GM23248 (cell line): ENCODE measurements at places on chromosomes 1 and 21. TPM values are rescaled to one million over a fixed set of nuclear protein-coding genes. Genes with fewer than 3 reads are reported as not detected.

DNA sequence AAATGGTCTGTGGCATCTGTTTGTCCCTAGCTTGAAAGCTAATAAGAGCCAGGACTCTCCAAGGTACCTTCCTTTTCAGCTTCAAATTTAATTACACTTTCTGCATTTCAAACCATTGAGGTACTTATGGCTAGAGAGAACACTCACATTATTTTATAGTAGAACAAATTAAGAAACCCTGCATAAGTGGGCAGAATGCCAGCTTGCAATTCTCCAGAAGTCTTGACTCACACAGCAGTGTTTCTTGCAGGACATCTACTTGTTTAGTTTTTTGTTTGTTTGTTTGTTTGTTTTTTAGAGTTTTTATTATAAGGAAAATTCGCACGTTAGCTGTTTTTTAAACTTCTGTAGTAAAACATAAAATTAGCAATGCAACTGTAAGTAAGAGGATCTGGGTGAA, 397.2 kb downstream of the NEGR1 start:
- no peak overlapping the region for H3K4me3 ChIP-seq
- no peak overlapping the region for H3K27ac ChIP-seq
- no peaks in the 10 kb centered on the region for H3K27me3 ChIP-seq
- DNase-seq = peak; percentile 5
- H3K4me1 ChIP-seq = no peaks in the 10 kb centered on the region

GRCh38 chr21:24976238-24976637, 631.0 kb downstream of the MRPL39 start:
- H3K4me1 ChIP-seq = no peaks in the 10 kb centered on the region
- no peak overlapping the region for H3K27ac ChIP-seq
- H3K36me3 ChIP-seq = no peaks in the 10 kb centered on the region
- no peak for DNase-seq

DNA sequence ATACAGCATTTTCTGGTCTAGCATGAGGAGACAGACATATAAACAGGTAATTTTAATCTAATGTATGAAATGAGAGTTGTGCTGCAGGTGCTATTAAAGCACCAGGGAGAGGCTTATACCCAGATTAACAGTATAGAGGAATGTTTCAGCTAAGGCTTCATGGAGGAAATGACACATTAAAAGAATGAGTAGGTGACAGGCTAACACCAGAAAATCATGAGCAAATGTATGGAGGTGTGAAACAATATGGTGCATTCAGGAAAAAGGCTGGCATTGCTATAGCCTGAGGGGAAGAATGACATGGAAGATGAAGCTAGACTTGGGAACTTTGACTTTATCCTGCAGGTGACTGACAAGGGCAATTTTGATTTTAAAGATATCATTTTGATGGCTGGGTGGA, 7.0 kb downstream of the ARPC5 start:
- peaks cover 52% of the 10 kb centered on the region for H3K36me3 ChIP-seq
- no peak overlapping the region for H3K27ac ChIP-seq
- DNase-seq = no peak
- H3K27me3 ChIP-seq = no peaks in the 10 kb centered on the region
- peaks cover 58% of the 10 kb centered on the region for H3K4me1 ChIP-seq

DNA sequence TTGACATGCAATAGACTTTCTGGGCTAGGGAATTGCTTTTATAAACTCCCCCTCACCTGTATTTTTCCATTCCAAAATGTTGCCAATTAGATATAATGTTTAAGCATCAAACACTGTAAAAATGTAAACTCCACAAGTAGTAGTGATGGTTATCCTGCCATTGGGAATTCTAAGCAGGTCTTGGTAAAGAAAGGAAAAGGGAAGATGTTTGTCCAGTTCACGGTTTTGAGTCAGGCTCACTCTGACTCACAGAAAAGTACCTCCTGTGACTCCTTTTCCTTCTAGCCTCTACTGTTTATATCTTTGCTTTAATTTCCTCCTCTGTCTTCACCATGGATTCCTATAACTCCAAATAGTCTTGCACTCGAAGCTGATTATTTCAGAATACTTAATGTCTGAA, 19.0 kb upstream of the PTPN14 start:
- peak overlapping the region; percentile 68 for H3K27ac ChIP-seq
- peak overlapping the region; percentile 16 for H3K4me3 ChIP-seq
- H3K36me3 ChIP-seq = no peaks in the 10 kb centered on the region
- peaks cover 70% of the 10 kb centered on the region for H3K4me1 ChIP-seq
- peak; percentile 82 for DNase-seq

DNA sequence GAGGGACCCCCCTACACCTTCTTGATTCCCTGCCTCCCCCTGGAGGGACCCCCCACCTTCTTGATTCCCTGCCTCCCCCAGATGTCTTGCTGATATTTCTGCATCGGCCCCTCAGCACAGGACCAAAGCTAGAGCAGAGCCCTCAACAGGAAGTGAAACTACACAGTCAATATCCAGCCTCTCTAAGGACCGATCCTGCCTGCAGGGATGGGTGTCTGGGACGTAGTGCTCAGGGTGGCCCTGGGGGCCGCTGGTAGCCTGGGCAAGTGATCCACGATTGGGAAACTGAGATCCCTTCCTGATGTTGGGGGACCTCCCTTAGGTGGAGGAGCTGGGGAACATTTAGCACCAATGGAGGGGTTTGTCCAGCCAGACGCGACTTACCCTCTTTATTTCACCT, 3.9 kb upstream of the LEFTY2 start:
- H3K36me3 ChIP-seq = no peaks in the 10 kb centered on the region
- H3K4me3 ChIP-seq = no peak overlapping the region
- 0 out of 2 replicates have a peak, but pooled peaks cover 8% of the 10 kb centered on the region for H3K27me3 ChIP-seq
- no peaks in the 10 kb centered on the region for H3K4me1 ChIP-seq

GRCh38 chr1:109644670-109645069, 11.2 kb upstream of the GSTM4 start:
- no peaks in the 10 kb centered on the region for H3K36me3 ChIP-seq
- H3K4me3 ChIP-seq = no peak overlapping the region
- DNase-seq = no peak
- H3K4me1 ChIP-seq = no peaks in the 10 kb centered on the region

GRCh38 chr1:181674617-181675016, 191.3 kb downstream of the CACNA1E start:
- no peaks in the 10 kb centered on the region for H3K4me1 ChIP-seq
- DNase-seq = no peak
- H3K4me3 ChIP-seq = no peak overlapping the region
- no peak overlapping the region for H3K27ac ChIP-seq
- H3K27me3 ChIP-seq = no peaks in the 10 kb centered on the region; the same call in none of the 2 replicates

DNA sequence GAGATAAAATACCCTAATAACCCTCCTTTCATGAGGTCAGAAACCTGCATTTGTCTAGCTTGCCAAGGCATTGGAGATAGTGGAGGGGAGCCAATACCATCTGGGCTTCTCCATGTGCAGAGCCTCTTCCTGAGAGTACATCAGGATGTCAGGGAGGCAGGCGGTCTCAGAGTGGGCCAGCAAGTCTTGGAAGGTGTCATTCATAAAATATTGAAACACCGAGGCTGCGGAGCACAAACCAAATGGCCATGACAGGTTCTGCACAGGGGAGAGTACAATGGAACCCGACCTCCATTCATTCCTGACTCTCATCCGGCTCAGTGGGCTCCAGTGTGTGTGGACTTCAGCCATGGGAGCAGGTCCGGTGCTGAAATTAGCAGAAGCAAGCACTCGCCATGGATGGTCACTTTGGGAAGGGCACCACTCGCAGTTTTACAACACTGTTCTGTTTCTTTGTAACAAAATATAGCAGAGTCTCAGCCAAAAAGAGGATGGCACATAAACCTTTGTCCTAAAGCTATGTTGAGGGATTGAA, 446.6 kb downstream of the SIPA1L2 start:
- no peak overlapping the region for H3K27ac ChIP-seq
- no peaks in the 10 kb centered on the region for H3K4me1 ChIP-seq
- H3K4me3 ChIP-seq = no peak overlapping the region
- no peaks in the 10 kb centered on the region for H3K36me3 ChIP-seq
- no peaks in the 10 kb centered on the region for H3K27me3 ChIP-seq
- no peak for DNase-seq

DNA sequence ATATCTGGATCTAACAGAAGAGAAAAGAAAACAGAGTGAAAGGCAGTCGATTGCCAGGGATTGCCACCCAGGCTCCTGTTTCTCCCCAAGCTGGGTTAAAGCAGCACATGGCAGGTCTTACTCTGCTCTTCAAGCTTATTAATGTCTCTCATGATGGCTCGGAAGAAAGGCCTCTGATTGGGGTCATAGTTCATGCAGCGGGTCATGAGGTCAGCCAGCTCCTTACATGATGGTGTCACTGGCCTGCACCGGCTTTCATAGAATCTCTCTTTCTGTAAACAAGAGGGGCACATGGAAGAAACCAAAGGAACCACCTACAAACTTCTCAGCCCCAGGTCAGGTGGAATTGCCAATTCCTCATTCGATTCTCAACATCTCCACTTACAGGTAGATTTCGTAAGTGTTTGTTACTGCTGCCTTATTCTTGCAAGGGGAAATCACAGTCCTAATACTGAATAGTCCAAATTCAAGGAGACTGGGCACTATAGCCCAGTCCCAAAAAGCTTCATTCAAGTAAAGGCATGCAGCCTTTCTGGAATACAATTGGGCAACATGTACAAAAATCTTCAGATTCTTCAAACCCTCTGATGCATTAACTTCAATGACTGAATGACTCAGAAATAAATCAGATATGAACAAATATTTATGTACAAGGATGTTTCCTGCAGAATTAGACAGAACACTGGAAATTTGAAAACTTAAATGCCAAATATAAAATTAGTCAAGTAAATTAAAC, 96.6 kb downstream of the RAVER2 start:
- H3K27ac ChIP-seq = no peak overlapping the region
- H3K4me3 ChIP-seq = no peak overlapping the region
- H3K4me1 ChIP-seq = peaks cover 6% of the 10 kb centered on the region; the same call in 1 of the 2 replicates
- peak; percentile 27 for DNase-seq
- peaks cover 56% of the 10 kb centered on the region for H3K36me3 ChIP-seq

DNA sequence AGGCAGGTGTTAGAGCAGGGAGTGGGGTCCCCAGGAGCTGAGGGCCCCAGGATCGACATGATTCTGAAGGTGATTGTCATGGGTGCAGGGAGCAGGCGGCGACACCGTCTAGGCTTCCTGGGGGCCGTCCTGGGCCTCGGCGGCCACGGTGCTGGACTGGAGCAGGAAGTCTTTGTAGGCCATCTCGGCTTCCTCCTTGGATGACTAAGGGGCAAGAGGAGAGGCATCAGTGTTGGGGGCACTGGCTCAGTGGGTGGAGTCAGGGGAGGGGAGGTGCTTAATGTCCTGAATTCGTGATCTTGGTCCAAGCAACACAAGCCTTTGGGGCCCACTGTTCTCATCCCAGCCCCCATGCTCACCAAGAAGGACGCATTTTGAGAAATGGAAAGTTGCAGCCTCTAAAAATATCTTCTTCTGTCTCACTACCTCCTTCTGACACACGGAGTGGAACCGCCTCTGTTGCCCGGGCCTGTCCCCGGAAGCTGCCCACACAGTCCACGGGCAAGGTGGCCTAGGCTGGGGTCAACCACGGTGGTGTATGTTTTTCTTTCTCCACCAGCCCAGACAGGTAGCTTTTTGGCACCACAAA, 8.6 kb upstream of the FCMR start:
- no peaks in the 10 kb centered on the region for H3K27me3 ChIP-seq
- no peak for DNase-seq
- H3K27ac ChIP-seq = no peak overlapping the region
- H3K4me3 ChIP-seq = no peak overlapping the region
- no peaks in the 10 kb centered on the region for H3K36me3 ChIP-seq

LCE1B gene
- not detected in 2 replicates for total RNA-seq

FCN3 gene
- not detected in 2 replicates for total RNA-seq
